Breast epithelium (tissue), 4 donors: ENCODE measurements at places on chromosomes 7 and 10. TPM values are rescaled to one million over a fixed set of nuclear protein-coding genes. Genes with fewer than 3 reads are reported as not detected.

GRCh38 chr7:47402941-47403866 lies 178.7 kb downstream of the TNS3 start:
- DNase-seq, result no peak
- peak overlapping the region; percentile 85 for H3K27ac ChIP-seq
- no peak overlapping the region for H3K4me3 ChIP-seq
- H3K27me3 ChIP-seq, result no peaks in the 10 kb centered on the region
- H3K36me3 ChIP-seq, result peaks cover 7% of the 10 kb centered on the region
- peaks cover 28% of the 10 kb centered on the region for H3K4me1 ChIP-seq

- H3K4me1 ChIP-seq, result no peaks in the 10 kb centered on the region
- H3K27me3 ChIP-seq, result no peaks in the 10 kb centered on the region
- no peak overlapping the region for H3K4me3 ChIP-seq
- DNase-seq, result no peak
- H3K27ac ChIP-seq, result no peak overlapping the region
Measured at GRCh38 chr7:23226844-23227450, 19.6 kb upstream of the GPNMB start.

DNA sequence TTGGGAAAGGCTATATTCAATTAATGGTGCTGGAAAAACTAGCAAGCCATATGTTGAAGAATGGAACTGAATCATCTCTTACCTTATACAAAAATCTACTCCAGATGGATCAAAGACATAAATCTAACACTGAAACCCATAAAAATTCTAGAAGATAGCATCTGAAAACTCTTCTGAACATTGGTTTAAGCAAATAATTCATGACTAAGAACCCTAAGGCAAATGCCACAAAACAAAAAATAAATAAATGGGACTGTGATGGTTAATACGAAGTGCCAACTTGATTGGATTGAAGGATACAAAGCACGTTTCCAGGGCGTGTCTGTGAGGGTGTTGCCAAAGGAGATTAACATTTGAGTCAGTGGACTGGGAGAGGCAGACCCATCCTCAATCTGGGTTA lies 1130.0 kb downstream of the DNAJB9 start:
- H3K27me3 ChIP-seq, result no peaks in the 10 kb centered on the region
- no peaks in the 10 kb centered on the region for H3K4me1 ChIP-seq
- no peak for DNase-seq
- no peaks in the 10 kb centered on the region for H3K36me3 ChIP-seq
- no peak overlapping the region for H3K27ac ChIP-seq

DNA sequence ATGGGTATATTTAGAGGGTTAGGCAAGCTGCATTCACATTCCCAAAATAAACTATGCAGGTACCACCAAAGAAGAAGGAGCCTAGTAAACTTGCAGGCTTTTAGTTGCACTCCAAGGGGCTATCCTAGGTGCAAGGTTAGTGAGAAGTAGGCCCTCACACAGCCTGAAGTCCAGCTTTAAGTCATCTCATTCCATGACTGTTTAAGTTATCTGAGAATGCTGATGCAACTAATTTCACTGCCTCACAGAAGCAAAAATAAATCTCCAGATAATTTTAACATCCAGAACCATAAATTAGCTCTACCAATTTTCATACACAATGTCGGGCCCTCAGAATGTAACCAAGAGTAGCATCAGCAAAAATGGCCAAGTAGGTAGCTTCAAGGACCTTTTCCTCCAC lies 34.3 kb upstream of the HHEX start:
- H3K36me3 ChIP-seq, result no peaks in the 10 kb centered on the region
- H3K27ac ChIP-seq, result no peak overlapping the region
- DNase-seq, result no peak
- H3K4me3 ChIP-seq, result no peak overlapping the region

- H3K27me3 ChIP-seq, result no peaks in the 10 kb centered on the region
- no peaks in the 10 kb centered on the region for H3K4me1 ChIP-seq
- DNase-seq, result no peak
- peak overlapping the region; percentile 45 for H3K27ac ChIP-seq
Measured at GRCh38 chr10:4345877-4346646, 479.9 kb upstream of the AKR1E2 start.

DNA sequence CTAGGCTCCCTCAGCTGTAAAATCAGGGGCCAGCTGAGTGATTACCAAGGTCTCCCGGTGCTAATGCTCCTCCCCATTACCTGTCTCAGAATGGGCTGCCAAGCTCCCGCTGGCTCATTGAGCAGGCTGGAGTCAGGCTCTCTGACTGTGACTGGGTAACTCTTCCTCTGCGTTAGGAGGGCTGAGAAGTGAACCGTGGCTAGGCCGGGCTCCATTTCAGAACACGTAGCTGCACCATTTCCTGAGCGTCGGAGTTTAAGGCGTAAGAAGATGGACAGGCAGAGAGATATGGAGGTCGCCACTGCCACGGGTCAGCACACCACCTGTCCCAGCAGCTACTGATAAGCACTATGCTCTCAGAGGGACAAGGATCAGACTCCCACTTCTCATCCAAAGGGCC lies 250.3 kb downstream of the TCERG1L start:
- H3K36me3 ChIP-seq, result no peaks in the 10 kb centered on the region
- H3K4me3 ChIP-seq, result no peak overlapping the region
- H3K27me3 ChIP-seq, result peaks cover 22% of the 10 kb centered on the region
- DNase-seq, result no peak
- no peak overlapping the region for H3K27ac ChIP-seq

DNA sequence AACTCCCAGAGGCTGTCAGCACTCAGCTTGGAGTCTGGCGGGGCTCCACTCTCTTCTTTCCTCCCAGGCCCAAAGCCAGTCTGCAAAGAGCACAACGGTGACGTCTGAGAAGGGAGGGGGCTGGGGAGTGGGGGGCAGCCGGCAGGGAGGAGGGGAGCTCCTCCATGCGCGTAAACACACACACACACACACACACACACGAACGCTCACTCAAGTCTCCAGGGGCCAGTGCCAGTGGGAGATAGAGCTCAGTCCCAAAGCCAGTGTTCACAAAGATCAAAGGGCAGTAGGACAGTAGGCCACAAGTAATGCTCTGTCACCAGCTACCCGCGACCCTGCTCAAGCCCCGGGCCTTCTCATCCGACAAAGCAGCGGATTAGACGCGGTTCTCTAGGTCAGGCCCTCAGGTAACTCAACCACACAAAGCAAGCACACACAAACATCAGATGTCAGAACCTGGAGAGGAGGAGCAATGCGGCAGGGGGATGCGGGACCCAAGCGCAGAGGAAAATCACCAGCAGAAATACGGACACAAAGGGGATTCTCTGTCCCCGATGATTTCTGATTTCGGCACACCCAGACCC lies 19.9 kb downstream of the TCAF1 start:
- no peaks in the 10 kb centered on the region for H3K36me3 ChIP-seq
- H3K4me1 ChIP-seq, result no peaks in the 10 kb centered on the region
- H3K4me3 ChIP-seq, result peak overlapping the region; percentile 90
- DNase-seq, result no peak

GRCh38 chr10:102620138-102620590 lies 24.1 kb upstream of the TRIM8 start:
- no peaks in the 10 kb centered on the region for H3K36me3 ChIP-seq
- H3K27ac ChIP-seq, result peak overlapping the region; percentile 80
- peaks cover 16% of the 10 kb centered on the region for H3K4me1 ChIP-seq
- no peaks in the 10 kb centered on the region for H3K27me3 ChIP-seq

DNA sequence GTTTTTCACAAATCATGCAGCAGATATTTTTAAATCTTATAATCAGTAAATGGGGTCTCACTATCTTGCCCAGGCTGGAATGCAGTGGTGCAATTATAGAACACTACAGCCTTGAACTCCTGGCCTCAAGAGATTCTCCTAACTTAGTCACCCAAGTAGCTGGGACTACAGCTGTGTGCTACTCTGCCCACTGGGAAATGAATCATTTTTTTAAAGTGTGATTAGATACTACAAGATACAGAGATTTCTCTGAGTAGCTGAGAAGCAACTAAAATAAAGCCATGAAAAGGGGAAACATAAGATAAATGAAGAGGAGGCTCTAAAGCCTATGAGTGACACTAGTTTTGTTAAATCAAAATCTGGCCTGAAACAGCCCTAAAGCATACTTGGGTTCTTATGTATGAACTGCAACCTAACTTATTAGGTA lies 119.7 kb downstream of the JMJD1C start:
- H3K27me3 ChIP-seq, result no peaks in the 10 kb centered on the region
- no peak for DNase-seq

GRCh38 chr7:26556061-26556881 lies 264.6 kb downstream of the SNX10 start:
- H3K4me3 ChIP-seq, result no peak overlapping the region
- H3K36me3 ChIP-seq, result no peaks in the 10 kb centered on the region
- no peaks in the 10 kb centered on the region for H3K4me1 ChIP-seq
- DNase-seq, result no peak
- H3K27me3 ChIP-seq, result no peaks in the 10 kb centered on the region

DNAJC12 gene
- 19.0 TPM for total RNA-seq

PDK4 gene
- total RNA-seq, result 507 TPM
